Heart left ventricle (tissue), 16 donors: ENCODE measurements at places on chromosomes 1 and 21. TPM values are rescaled to one million over a fixed set of nuclear protein-coding genes. Genes with fewer than 3 reads are reported as not detected.

GRCh38 chr1:230400007-230400344 lies 26.2 kb downstream of the PGBD5 start:
- no peak overlapping the region for H3K4me3 ChIP-seq
- H3K4me1 ChIP-seq: peaks cover 3% of the 10 kb centered on the region
- H3K27me3 ChIP-seq: no peaks in the 10 kb centered on the region
- no peak for DNase-seq

Gene CNR2
- polyA plus RNA-seq: not detected

DNA sequence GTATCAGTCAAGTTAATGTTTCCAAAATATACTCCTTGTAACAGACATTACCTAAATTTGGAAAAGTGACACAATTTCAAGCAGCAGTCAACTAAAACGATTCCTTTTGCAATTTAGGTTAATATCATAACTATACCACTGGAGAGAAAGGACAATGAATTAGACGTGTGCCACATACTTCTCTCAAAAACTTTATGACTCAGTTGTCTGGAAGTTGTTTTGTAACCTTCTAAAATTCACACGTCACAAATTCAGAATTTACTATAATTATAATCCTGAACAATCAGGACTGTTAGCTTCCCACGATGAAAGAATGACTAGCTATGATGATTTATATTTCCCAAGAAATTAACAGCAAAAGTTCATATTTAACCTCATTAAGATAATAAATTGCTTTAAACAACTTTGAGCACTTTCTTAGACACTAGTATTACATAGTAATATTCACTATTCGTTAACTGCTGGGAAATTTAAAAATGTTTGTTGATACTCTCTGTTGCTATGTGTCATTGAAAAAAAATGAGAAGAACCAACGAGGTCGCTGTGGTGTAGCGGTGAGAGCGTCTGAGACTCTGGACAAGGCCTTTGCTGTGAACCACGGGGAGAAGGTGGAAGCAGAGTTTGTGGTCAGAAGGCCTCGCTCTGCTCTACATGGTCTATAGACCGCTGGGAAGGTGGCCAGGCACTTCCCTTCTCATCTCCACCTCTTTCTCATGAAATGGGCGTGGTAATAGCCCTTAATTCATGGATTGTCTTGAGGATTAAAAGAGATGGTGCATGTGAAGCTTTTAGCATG lies 27.9 kb upstream of the BATF3 start:
- DNase-seq: no peak
- H3K27ac ChIP-seq: no peak overlapping the region
- H3K27me3 ChIP-seq: no peaks in the 10 kb centered on the region
- H3K4me1 ChIP-seq: no peaks in the 10 kb centered on the region
- no peaks in the 10 kb centered on the region for H3K36me3 ChIP-seq

GRCh38 chr21:14607262-14607661 lies 61.1 kb upstream of the SAMSN1 start:
- no peaks in the 10 kb centered on the region for H3K4me1 ChIP-seq
- no peak overlapping the region for H3K27ac ChIP-seq
- no peaks in the 10 kb centered on the region for H3K27me3 ChIP-seq
- H3K36me3 ChIP-seq: no peaks in the 10 kb centered on the region

DNA sequence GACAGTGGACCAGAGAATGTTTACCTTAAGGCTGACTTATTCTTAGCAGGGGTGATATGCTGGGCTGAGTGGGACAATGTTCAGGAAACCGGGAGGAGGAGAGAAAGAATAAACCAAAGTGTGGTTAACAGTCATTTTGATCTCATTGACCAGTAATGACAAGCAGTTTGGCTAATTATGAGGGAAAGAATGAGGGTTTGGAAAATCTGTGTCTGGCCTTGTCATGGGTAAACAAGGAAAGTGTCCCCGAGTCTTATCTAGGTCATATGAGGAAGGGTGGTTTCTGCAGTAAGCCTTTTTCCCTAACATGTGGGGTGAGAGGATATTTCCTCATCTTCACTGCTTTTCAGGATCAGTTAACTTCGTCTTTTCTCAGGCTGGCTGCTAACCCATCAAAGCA lies 155.0 kb downstream of the TPR start:
- H3K27ac ChIP-seq: no peak overlapping the region
- no peaks in the 10 kb centered on the region for H3K27me3 ChIP-seq
- no peaks in the 10 kb centered on the region for H3K4me1 ChIP-seq
- no peak for DNase-seq
- H3K4me3 ChIP-seq: no peak overlapping the region

Gene CAMK1G
- polyA plus RNA-seq: not detected

- DNase-seq: no peak
- H3K4me3 ChIP-seq: no peak overlapping the region
- H3K4me1 ChIP-seq: no peaks in the 10 kb centered on the region
- H3K36me3 ChIP-seq: no peaks in the 10 kb centered on the region
- H3K27me3 ChIP-seq: no peaks in the 10 kb centered on the region
Measured at GRCh38 chr1:237084341-237085077, 42.5 kb downstream of the RYR2 start.

- H3K36me3 ChIP-seq: no peaks in the 10 kb centered on the region
- H3K4me3 ChIP-seq: no peak overlapping the region
- H3K27ac ChIP-seq: peak overlapping the region; percentile 7
- no peak for DNase-seq
- H3K4me1 ChIP-seq: peaks cover 66% of the 10 kb centered on the region
Measured at GRCh38 chr1:15953791-15954241, 22.1 kb downstream of the ZBTB17 start.

Gene PLA2G5
- 25.6 TPM for polyA plus RNA-seq

GRCh38 chr21:42798106-42798505 lies 81.2 kb downstream of the WDR4 start:
- no peak for DNase-seq
- no peak overlapping the region for H3K27ac ChIP-seq
- H3K4me1 ChIP-seq: no peaks in the 10 kb centered on the region
- no peaks in the 10 kb centered on the region for H3K27me3 ChIP-seq
- H3K4me3 ChIP-seq: no peak overlapping the region

- no peak for DNase-seq
- H3K4me1 ChIP-seq: no peaks in the 10 kb centered on the region
- no peaks in the 10 kb centered on the region for H3K36me3 ChIP-seq
- no peak overlapping the region for H3K27ac ChIP-seq
Measured at GRCh38 chr1:177044390-177044789, 120.1 kb downstream of the ASTN1 start.

Gene SEMA4A
- polyA plus RNA-seq: 1.8 TPM

Gene CACNA1S
- polyA plus RNA-seq: not detected

Gene CELA2A
- polyA plus RNA-seq: not detected

Gene TMEM51
- 3.5 TPM for polyA plus RNA-seq

Gene GPR161
- 0.95 TPM for polyA plus RNA-seq

GRCh38 chr1:235207209-235207565 lies 46.1 kb upstream of the RBM34 start:
- no peaks in the 10 kb centered on the region for H3K4me1 ChIP-seq
- H3K27me3 ChIP-seq: no peaks in the 10 kb centered on the region
- H3K36me3 ChIP-seq: peaks cover 37% of the 10 kb centered on the region
- no peak for DNase-seq
- H3K27ac ChIP-seq: no peak overlapping the region

GRCh38 chr1:42979896-42980800 lies 21.5 kb upstream of the SLC2A1 start:
- no peak overlapping the region for H3K27ac ChIP-seq
- no peaks in the 10 kb centered on the region for H3K4me1 ChIP-seq
- H3K4me3 ChIP-seq: no peak overlapping the region
- DNase-seq: no peak
- H3K27me3 ChIP-seq: no peaks in the 10 kb centered on the region

DNA sequence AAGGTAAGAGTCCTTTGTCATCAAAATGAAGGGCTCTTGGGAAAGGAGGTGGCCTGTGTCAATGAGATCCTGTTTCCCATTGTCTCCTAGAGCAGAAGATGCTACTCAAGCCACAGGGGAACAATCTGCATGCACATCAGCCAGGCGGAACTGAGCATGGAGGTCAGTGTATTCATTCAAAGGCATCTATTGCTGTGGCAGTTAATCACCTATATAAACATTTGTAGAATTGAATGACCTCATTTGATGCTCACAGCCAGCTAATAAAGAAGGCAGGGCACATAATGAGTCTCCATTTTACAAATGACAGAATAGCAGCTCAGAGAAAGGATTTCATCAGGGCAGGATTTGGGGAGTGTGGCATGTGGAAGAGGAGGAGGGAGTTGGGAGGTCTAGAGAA lies 5.7 kb upstream of the FYB2 start:
- H3K4me3 ChIP-seq: no peak overlapping the region
- peaks cover 3% of the 10 kb centered on the region for H3K4me1 ChIP-seq
- H3K27me3 ChIP-seq: no peaks in the 10 kb centered on the region

Gene SPRR2B
- polyA plus RNA-seq: not detected

DNA sequence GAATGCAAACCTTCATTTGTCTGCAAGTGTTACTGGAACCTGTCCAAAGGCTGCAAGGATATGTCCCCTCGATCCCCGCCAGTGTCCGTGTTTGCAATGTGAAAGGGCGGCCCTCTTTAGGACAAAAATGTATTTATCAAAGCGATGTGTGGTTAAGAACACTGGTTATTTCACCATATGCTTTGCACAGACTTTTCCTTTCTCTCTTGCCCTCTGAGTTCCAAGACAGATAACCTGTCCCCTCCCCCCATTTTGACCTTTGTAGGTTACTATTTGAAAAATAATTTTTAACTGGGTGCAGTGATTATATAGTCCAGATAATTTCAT lies 1.8 kb downstream of the CHRM3 start:
- H3K4me1 ChIP-seq: peaks cover 21% of the 10 kb centered on the region
- no peak overlapping the region for H3K27ac ChIP-seq
- peaks cover 3% of the 10 kb centered on the region for H3K27me3 ChIP-seq
- DNase-seq: no peak

GRCh38 chr1:110086961-110087360 lies 16.5 kb upstream of the ALX3 start:
- peaks cover 29% of the 10 kb centered on the region for H3K27me3 ChIP-seq
- no peak for DNase-seq
- no peaks in the 10 kb centered on the region for H3K36me3 ChIP-seq
- peaks cover 4% of the 10 kb centered on the region for H3K4me1 ChIP-seq
- no peak overlapping the region for H3K4me3 ChIP-seq

DNA sequence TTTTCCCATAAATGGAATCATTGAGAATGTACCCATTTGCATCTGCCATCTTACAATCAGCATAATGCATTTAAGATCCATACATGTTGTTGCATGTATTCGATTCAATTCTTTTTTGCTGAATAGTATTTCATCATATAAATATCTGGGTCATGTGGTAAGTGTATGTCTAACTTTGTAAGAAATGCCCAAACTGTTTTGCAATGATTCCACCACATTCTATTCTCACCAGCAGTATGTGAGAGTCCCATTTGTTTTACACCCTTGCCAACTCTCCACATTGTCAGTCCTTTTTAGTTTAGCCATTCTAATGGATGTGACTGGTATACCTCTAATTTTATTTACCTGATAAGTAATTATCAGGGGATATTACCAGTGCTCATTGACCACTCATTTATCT lies 115.8 kb upstream of the PBX1 start:
- peaks cover 14% of the 10 kb centered on the region for H3K4me1 ChIP-seq
- no peak for DNase-seq
- H3K4me3 ChIP-seq: no peak overlapping the region
- no peaks in the 10 kb centered on the region for H3K27me3 ChIP-seq
- no peak overlapping the region for H3K27ac ChIP-seq

Gene FBLIM1
- polyA plus RNA-seq: 58.4 TPM

DNA sequence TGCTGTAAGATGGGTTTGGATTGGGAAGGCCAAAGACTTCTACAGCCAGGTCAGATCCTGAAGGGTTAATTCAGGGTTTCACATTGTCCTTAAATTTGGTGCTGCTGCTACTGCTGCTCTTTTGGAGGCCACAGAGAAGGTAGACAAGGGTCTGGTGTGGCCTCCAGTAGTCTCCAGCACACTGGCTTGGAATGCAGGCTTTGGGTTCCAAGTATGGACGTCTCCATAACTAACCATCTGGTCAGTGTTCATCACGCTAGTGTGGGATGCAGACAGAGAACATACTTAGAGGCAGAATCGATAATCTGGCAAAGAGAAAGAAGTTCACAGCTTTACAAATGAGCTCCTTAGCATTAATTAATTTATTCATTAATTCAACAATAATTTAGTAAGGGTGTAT lies 154.1 kb downstream of the ZBTB18 start:
- no peak for DNase-seq
- H3K4me1 ChIP-seq: no peaks in the 10 kb centered on the region
- no peak overlapping the region for H3K4me3 ChIP-seq
- H3K36me3 ChIP-seq: no peaks in the 10 kb centered on the region

Gene WNT2B
- 1.6 TPM for polyA plus RNA-seq

DNA sequence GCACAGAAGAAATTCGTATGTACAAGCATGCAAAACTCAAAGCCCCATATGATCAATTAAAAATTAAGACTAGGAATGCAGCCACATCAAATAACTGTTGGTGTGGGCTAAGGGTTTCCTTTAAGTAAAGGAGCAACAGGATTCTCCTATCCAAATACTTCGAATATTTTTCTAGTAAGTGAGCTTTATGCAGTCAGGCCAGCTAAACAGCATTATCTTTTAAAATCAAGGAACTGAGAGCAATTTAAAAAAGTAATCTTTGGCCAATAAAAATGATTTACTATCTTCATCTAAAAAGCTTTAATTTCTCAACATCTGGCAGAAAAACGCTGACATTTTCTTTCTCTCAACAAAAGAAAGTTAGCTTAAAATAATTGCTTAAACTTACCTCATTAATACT lies 19.8 kb downstream of the CNN3 start:
- H3K4me3 ChIP-seq: no peak overlapping the region
- no peak overlapping the region for H3K27ac ChIP-seq
- peaks cover 11% of the 10 kb centered on the region for H3K36me3 ChIP-seq
- H3K4me1 ChIP-seq: peaks cover 93% of the 10 kb centered on the region
- H3K27me3 ChIP-seq: no peaks in the 10 kb centered on the region

- H3K36me3 ChIP-seq: no peaks in the 10 kb centered on the region
- no peak overlapping the region for H3K27ac ChIP-seq
- H3K4me1 ChIP-seq: peaks cover 5% of the 10 kb centered on the region
Measured at GRCh38 chr1:31521761-31522555, 54.4 kb upstream of the TINAGL1 start.

- no peak overlapping the region for H3K4me3 ChIP-seq
- no peaks in the 10 kb centered on the region for H3K36me3 ChIP-seq
- H3K27ac ChIP-seq: no peak overlapping the region
- H3K27me3 ChIP-seq: peaks cover 55% of the 10 kb centered on the region
- no peaks in the 10 kb centered on the region for H3K4me1 ChIP-seq
Measured at GRCh38 chr1:22234476-22235030, 91.7 kb upstream of the WNT4 start.

Gene GUCA2B
- not detected for polyA plus RNA-seq

- H3K4me1 ChIP-seq: peaks cover 7% of the 10 kb centered on the region
- H3K4me3 ChIP-seq: no peak overlapping the region
- H3K36me3 ChIP-seq: peaks cover 95% of the 10 kb centered on the region
- H3K27ac ChIP-seq: no peak overlapping the region
- no peaks in the 10 kb centered on the region for H3K27me3 ChIP-seq
Measured at GRCh38 chr1:197170538-197170937, 24.1 kb upstream of the ASPM start.

Gene LCE3E
- not detected for polyA plus RNA-seq

Gene OR2G6
- not detected for polyA plus RNA-seq

DNA sequence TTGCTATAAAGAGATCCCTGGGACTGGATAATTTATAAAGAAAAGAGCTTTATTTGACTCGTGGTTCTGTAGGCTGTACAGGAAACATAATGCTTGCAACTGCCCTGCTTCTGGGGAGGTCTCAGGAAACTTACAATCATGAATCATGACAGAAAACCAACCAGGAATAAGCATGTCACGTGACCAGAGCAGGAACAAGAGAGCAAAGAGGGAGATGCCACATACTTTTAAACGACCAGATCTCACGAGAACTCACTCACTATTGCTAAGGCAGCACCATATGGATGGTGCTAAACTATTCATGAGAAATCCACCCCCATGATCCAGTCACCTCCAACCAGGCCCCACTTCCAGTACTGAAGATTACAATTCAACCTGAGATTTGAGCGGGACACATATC lies 49.8 kb upstream of the RCC1 start:
- H3K4me3 ChIP-seq: no peak overlapping the region
- peak overlapping the region; percentile 67 for H3K27ac ChIP-seq
- DNase-seq: no peak
- peaks cover 18% of the 10 kb centered on the region for H3K36me3 ChIP-seq
- no peaks in the 10 kb centered on the region for H3K27me3 ChIP-seq
